ENCODE measurements at places on chromosomes 11 and 22. TPM values are rescaled to one million over a fixed set of nuclear protein-coding genes. Genes with fewer than 3 reads are reported as not detected.

The DDX25 gene
- total RNA-seq = 0.21 TPM

The P2RY2 gene
- 16.5 TPM for total RNA-seq

The DDI1 gene
- total RNA-seq = not detected

The TSGA10IP gene
- total RNA-seq = not detected

The MIAT gene
- total RNA-seq = 1.8 TPM

The POGLUT3 gene
- 23.3 TPM for total RNA-seq

The MUC2 gene
- total RNA-seq = not detected

The MIOX gene
- total RNA-seq = not detected

The MTA2 gene
- total RNA-seq = 60.6 TPM

The OR56B4 gene
- not detected for total RNA-seq

The PARVA gene
- 105 TPM for total RNA-seq

The OR5B21 gene
- total RNA-seq = not detected

The TIMM10 gene
- total RNA-seq = 58.9 TPM

The ST3GAL4 gene
- 109 TPM for total RNA-seq

The GAB4 gene
- total RNA-seq = not detected

The CARD18 gene
- not detected for total RNA-seq

The OR52E6 gene
- total RNA-seq = not detected

The HEPHL1 gene
- total RNA-seq = not detected

The HPX gene
- total RNA-seq = 0.38 TPM

The NXPE1 gene
- total RNA-seq = not detected

The SCARF2 gene
- total RNA-seq = 8.3 TPM
